ENCODE measurements at places on chromosomes 12 and 14.

- DNase-seq: no peak
Measured at GRCh38 chr12:2294651-2295475, 242.1 kb downstream of the CACNA1C start.

DNA sequence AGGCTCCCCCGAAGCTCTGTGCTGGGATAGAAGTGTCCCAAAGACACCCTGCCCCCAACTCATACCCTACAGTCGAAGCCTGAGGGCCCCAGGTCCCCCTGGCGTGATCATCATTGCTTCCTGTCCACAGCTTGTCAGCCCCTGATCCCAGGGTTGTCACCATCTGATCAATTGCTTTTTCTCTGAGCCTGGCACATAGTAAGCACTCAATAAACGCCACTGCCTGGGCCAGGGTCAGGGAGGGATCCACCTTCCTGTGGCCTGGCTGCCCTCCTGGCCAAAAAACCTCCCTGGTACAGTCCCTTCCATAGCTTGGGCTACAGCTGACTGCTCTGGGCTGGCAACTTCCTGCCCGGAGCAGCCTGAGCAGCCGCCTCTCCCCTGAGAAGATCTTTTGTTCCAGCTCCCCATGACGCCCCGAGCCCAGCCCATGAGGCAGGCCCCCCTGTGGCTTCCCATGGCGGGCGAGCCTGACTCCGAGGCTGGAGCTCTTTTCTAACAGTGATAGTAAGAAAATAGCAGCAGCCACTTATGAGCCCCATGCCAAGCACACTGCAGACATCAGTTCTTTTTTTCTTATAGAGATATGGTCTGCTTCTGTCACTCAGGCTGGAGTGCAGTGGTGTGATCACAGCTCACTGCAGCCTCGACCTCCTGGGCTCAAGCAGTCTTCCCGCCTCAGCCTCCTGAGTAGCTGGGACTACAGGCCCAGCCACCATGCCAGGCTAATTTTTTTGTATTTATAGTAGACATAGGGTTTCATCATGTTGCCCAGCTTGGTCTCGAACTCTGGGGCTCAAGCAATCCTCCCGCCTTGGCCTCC lies 6.5 kb downstream of the SH2B3 start:
- peak; percentile 42 for DNase-seq

- DNase-seq: no peak
Measured at GRCh38 chr12:30108666-30109065, 324.9 kb upstream of the TMTC1 start.

DNA sequence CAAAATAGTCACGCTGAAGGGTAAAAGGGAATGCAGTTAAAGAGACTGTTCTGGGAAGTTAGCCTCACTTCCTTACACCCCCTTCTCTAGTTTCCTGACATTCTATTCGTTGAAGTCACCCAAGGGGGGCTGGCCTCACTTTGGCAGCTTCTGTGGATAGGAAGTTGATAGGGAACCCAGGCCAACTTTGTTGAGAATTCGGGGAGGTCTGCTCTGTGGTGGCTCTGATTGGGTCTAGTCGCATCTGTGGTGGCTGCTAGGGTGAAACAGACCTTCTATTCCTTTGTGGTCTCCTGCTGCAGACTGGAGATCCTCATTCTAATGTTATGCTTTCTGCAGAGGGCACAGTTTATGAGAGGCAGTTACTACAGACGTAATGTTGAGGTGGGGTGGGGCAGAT lies 28.8 kb upstream of the GZMB start:
- no peak for DNase-seq

DNA sequence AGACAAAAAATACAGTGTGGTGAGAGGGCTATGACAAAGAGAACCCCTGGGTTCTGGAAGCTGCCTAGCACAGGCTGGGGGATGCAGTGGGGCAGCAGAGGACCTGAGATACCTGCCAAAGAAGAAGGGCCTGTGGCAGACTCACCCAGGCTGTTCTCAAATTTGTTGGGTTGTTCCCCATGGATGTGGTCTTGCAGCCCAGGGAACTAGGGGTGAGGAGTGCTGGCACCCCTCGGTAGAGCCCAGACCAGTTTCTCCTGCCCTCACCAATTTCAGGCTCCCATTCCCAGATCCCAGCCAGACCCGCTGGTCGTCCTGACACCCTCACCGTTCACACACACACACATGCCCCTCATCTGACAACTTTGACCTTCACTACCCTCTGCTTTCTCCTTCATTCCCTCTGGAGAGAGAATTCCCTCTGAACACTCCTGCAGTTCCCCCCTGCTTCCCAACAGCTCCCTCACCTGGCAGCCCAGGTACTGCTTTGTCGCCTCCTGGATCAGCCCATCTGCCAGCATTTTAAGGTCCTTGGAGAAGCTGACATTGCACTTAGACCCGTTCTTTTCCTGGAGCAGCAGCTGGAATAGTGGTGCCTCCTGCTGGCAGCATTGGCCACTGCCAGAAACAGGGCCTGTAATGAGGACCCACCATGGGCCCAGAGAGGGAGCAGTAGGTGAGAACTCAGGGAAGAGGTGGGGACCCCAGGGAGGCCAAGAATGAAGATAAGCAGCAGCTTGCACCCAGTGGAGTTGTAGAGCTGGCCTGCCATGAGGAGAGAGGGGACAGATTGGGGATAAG lies 5.9 kb upstream of the GDF11 start:
- DNase-seq: peak; percentile 76

DNA sequence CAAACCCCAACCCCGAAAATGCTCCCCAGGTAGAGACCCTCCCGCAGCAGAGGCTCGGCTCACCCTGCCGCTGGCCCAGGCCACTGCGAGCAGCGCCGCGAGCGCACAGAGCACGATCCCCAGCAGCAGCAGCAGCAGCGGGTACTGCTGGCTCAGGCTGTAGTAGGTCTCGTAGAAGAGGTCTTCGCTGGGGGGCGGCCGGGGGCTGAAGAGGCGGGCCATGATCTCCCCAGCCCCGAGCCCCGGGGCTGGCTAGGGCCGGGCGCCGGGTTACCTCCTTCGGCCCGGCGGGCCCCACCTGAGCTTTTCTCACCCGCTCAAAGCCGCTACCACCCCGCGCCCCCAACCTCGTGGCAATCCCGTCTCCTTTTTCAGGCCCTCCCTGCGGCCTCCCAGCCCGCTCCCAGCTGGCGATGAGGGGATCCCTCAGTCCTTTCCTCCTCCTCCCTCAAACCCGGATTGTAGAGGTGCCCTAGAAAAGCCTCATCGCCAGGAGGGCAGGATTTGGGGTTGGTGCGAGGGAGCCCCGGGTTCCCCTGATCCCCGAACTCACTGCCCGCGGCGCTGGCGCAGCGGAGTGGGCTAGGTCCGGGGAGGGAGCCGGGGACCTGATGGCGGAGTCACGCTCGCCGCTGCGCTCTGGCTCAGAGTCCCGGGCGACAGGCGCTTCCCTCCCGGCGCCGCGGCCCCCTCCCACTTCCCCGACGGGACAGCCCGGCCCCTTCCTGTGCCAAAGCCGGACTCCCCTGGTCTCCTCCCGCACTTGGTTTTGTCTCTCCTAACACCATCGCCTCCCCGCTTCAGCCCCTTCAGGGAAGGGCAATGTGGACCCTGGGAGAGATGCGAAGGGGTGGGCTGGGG lies at the start of gene ADCY4:
Gene ADCY4, minus strand, starts transcription at position 641 of the 861 bp plus-strand sequence. Its CDS starts 419 bp downstream, at position 222.
- no peak for DNase-seq

- peak; percentile 33 for DNase-seq
Measured at GRCh38 chr14:66746316-66747006, 238.5 kb downstream of the GPHN start.

- no peak for DNase-seq
Measured at GRCh38 chr14:34461334-34462131, 507 bp downstream of the SPTSSA start.

- DNase-seq: no peak
Measured at GRCh38 chr14:100975671-100976070, 72.1 kb upstream of the RTL1 start.

GRCh38 chr12:97748298-97748697 lies 285.7 kb downstream of the RMST start:
- DNase-seq: no peak

GRCh38 chr12:47190271-47190750 lies 110.6 kb upstream of the AMIGO2 start:
- DNase-seq: no peak

DNA sequence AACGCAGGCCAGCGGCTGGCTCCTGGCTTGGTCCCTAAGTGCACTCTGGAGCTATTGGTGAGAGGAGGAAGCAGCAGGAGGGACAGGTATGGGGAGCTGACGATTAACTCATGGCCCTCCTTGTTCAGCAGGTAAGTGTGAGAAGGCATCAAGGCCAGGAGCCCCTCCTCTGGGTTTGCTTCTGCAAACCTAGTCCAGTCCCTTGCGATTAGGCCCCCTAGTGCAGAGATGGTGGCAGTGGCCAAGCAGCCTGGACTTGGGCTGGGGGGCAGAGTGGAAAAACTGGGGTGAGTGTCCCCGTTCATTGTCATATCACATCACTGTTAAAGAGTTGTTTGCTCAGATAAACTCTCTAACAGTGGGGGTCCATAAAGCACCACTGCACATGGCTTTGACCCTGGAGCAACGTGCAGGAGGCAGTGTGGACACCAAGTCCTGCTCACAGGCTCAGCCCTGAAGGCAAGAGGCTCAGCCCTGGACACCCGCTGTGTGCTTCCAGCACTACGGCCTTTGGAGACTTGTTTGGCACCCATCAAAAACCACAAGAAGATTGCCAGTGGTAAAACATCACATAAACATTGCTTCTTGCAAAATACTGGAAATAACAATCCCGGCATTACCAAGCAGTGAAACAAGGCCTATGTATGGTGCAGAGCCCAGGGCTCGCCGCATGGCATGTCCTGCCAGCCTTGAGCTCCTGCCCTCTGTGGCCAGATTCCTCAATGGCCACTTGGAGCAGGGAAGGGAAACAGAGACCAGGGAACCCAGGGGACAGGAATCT lies 184.3 kb upstream of the RTL1 start:
- DNase-seq: peak; percentile 6

DNA sequence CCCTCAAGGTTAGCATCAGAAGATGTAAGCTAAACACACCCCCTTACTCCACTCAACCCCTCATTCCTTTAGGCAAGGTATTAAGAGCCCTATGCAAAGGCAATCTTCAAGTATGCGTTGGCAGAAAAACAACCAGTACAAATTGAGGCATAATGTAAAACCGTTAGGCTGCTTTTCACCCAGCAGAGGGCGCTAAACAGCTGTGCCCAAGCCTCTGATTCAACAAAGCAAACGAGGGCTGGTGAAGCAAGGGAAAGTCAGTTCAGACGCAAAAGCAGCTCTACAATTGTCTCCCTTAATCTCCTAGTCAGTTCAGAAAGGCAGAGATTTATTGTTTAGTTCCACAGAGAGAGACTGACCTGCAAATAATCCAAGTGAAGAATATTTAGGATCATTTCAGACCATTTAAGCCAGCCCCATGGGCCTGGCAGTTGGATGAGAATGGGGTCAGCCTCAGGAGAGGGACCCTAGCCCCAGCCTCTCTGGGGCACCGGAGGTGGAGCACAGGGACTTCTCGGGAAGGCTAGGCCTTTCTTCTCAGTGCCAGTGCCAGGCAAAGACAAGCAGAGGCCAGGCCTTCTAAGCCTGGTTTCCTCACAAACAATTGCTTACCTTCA lies 23.5 kb downstream of the DCAF5 start:
- peak; percentile 82 for DNase-seq

DNA sequence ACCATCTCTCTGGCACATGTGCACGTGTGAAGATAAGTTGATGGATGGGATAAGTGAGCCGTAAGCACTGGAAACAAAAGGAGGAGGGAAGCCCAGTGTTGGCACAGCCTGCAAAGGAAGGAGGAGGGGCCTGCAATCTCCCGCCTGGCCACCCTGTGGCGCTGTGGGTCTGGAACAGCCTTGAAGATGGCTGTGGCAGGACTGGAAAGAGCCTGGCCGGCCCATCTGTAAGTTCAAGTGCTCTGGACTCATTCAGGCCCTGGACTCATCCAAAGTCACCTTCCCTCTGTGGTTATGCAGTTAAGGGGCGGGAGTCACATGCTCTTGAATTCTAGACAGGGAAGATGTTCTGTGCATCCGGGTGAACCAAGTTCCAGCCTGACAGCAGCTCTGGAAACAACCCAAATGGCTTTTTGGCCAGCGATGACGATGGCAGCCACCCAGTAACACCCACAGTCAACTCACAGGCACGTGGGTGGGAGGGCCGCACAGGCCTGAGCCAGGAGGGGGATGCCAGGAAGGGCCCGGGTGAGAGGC lies 50.4 kb downstream of the CHGA start:
- peak; percentile 87 for DNase-seq

DNA sequence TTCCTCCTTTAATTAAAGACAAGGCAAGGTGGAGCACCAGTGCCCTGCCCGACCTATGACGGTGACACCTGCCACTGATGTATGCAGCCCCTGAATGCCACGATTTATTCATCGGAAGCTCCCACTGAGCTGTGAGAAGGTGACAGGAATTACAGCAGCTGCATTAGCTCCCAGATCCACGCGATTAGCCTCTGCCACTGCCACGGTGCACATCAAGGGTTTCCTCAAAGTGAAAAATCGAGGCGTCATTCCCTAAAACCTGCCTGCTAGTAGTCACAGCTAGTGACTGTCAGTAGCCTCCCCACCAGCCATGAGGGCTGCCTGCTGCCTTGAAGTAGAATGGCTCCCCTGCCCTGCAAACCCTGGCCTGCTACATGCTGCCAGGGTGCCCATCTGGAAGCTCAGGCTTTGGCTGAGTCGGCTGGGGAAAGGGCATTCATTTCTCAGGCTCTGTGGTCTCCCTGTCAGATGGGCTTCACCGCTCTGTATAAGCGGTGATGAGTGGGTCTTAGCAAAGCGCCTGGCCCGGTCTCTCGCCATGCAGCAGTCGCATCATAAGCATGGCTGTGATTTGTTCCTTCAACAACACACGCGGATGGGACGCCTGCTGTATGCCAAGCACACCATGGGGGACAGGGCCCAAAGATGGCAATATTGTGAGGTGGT lies 8.2 kb upstream of the BCL11B start:
- DNase-seq: no peak

- DNase-seq: no peak
Measured at GRCh38 chr14:61607570-61608244, 87.6 kb upstream of the HIF1A start.

- peak; percentile 99 for DNase-seq
Measured at GRCh38 chr12:131928711-131929580, at the start of gene PUS1. PUS1 (plus strand) TSS chr12:131929276; CDS start chr12:131929723, 447 bp downstream.

GRCh38 chr12:100365411-100365810 lies 8.5 kb downstream of the SLC17A8 start:
- no peak for DNase-seq

DNA sequence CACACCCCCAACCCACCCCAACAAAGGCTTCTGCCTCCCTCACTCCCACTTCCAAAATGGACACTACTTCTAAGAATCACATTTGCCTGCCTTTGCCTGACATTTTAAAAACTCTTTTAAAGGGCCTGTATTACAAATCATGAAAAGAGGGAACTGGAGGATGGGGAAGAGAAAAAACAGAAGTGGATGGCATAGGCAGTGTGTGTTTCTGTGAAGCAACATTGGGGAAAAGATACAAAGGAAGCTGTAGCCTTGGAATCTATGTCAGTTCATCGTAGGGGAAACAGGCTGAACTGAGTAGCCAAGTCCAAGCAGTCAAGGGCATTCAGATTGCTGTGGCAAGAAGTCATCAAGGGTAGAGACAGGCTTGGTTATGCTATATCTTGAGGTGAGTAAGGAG lies 273.9 kb downstream of the BTG1 start:
- DNase-seq: no peak

GRCh38 chr14:104686624-104687517 lies 2.5 kb upstream of the INF2 start:
- DNase-seq: no peak
